IPS-NIHi11 (cell line): ENCODE measurements at places on chromosomes 1 and 21.
A peak's percentile ranks its signal among the peaks of the same experiment; 100 is the strongest.

- DNase-seq, result no peak
These were observed 27.9 kb downstream of the MRPL37 start for GRCh38 chr1:54227891-54228310.

DNA sequence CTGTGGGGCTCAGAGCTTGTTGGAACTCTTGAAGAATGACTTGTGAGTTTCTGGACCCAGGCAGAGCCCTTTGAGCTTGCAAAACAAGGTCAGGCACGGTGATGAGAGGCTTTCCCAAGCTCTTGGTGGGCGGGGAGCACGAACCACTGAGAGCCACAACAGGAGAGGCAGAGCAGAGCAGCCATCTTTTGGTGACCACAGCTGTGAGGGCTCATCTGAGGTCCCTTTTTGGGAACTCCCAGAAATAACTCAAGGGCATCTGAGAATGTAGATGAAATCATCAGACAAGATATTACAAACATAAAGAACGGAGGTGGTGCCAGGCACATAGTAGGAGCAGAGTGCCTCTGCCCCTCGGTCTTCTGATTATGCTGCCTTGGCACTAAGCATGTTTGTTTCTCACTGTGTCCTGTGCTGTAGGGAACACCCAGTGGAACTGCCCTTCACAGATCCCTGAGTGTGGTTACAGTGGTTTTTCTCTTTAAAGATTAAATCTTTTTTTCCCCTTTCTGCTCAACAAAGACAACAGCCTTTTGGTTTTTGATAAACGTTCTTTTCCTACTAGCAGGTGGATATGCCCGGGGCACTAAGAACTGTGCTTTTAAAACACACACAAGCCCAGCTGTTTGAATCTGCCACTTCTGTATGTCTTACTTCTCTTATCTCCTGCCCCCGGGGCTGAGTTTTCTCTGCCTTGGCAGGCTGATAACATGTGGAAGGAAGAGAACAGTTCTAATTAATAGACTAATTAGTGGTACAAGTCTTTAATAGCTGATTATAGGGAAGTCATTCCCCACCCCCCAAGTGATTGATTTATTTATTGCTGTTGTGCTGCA is 37.7 kb downstream of the CD34 start:
- DNase-seq, result no peak

DNA sequence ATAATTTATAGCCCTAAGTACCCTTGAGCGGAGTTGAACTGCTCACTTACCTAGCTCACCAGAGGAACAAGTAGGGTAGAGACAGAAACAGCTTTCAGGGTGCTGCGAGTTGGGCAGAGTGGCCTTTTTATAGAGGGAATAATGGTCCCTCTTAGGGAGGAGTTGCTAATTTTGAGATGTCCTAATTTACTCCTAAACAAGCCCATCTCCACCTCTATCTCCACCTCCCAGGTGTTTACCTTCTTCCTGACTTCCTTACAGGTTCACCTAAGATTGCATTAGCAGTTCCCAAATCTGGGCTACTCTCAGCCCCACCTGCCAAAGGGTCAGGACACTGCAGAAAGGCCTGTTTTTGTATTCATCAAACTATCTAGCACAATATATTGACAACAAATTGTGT is at the start of gene HRNR:
TSS of gene HRNR (minus strand) at position 101 of the 400 bp plus-strand sequence. CDS start 940 bp downstream, outside the sequence.
- no peak for DNase-seq

DNA sequence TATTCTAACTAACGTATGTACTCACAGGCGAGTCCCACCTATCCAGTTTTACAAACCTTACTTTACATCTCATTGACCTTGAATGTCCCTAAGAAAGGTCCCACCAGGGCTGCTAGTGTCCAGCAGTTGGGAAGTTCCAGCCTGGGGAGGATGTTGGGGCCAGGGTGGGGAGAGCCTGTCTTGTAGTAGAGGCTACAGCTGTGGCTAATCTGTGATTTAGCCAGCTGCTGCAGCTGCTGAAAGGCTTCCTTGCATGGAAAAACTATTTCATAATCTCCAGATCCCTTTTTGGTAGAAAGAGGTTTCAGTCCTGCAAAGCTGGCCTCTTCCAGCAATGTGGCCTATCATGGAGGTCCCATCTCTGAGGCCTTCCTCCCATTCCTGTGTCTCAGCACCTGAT is 23.1 kb downstream of the TNN start:
- DNase-seq, result no peak

GRCh38 chr21:17536381-17536780 is 23.5 kb downstream of the CXADR start:
- DNase-seq, result no peak

DNA sequence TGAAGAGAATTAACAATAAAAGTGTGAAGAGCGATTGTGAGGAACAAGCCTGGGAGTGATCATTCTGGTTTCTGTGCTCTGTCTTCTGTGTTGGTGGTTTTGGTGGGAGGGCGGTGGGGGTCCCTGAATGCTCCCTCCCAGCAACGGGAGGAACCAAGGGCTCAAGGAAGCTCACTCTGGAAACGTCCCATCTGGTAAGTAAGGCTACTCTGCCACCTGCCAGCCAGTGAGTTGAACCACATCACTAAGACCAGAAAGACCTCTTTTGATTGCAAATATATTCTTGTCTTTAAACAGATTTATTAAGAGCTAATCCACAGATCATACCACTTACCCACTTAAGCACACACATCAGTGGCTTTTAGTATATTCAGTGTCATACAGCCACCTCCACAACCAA is 125.0 kb downstream of the PRDM2 start:
- DNase-seq, result no peak

GRCh38 chr1:20705203-20705755 is 12.5 kb downstream of the KIF17 start:
- no peak for DNase-seq

DNA sequence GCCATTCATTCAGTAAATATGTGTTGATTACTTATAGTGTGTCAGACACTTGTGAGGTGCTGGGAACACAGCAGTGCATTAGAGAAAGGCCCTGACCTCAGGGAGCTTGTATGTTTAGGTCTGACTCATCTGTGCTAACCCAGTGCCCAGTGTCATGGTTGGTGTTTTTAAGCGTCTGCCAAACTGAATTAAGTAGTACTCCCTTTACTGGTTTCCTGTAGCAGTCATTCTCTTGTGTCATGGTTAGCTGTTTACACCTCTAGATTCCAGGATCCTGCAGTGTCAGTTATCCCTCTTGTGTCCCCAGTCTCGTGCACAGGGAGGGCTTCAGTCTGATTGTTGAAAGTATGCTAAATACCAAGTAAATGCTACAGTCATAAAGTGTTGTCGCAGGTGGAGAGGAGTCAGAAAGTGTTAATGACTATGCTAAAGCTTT is 14.2 kb downstream of the UCK2 start:
- no peak for DNase-seq

DNA sequence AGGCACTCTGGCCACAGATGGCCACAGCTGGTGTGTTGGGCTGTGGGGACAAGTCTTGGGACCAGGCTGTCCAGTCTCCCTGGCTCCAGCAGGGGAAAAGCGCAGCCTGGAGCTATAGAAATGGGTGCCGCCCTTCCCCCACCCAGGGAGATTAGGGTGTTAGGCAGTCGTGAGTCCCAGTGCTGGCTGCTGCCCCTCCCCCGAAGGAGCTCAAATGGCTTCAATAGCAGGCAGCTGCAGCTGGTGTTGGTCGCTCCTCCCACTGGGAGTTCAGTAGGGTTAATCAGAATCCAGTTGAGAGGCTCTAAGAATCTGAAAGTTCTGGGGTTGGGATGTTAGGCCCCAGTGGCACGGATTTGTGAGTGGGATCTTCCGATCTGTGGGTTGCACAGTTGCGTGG is 595.6 kb upstream of the PKN2 start:
- peak; percentile 14 for DNase-seq

DNA sequence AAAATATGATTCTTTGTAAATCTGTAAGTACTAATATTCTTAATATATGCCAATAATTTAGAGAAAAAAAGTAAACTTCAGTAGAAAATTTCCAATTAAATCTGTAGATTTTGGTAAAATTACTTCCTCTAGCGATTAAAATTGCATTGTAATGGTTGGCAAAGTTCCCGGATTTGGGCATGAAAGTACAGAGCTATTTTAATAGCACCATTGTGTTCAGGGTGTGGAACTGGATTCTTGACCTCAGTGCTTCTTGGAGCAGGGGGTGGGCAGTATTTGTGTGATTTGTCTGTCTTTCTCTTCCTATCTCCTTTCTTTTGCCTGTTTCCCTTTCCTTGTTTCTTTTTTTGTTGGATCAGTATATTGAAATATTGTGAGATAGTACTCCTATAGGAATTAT is 72.1 kb downstream of the DNM3 start:
- peak; percentile 26 for DNase-seq

DNA sequence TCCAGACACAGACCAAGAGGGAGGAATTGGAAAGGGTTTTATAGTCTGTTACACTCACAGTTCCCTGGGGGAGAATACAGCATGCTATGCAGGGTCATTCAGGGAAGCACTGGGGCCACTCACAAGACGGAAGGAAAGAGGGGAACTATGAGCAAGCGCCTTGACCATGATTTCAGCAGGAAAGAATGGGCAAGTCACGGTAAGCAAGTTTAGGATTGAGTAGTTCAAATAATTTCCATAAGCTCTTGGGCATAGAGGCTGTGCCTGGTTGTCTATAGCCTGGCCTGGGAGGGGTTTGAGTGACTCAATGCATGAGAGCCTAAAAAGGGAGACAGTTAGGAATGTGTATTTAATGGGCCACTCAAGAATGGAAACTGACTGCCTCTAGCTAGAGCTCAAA is 176.7 kb downstream of the TTLL7 start:
- no peak for DNase-seq

- no peak for DNase-seq
These were observed 464.6 kb upstream of the PKN2 start for GRCh38 chr1:88219521-88219920.

DNA sequence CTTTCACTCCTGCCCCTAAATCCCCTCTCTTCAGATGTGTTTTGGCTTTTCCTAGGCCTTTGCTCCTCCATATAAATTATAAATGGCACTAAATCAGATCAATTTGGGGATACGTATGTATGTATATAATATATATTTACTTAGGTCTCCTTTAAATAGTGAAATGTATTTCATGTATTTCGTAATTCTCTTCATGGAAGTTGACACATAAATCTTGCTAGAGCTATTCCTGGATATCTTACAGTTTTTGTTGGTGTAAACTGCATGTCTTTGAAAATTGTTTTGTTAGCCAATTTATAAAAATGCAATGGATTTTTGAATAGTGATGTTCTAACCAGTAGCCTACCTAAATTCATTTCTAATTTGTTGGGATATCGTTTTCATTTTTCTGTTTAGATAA is 9.0 kb downstream of the RPF1 start:
- DNase-seq, result no peak

DNA sequence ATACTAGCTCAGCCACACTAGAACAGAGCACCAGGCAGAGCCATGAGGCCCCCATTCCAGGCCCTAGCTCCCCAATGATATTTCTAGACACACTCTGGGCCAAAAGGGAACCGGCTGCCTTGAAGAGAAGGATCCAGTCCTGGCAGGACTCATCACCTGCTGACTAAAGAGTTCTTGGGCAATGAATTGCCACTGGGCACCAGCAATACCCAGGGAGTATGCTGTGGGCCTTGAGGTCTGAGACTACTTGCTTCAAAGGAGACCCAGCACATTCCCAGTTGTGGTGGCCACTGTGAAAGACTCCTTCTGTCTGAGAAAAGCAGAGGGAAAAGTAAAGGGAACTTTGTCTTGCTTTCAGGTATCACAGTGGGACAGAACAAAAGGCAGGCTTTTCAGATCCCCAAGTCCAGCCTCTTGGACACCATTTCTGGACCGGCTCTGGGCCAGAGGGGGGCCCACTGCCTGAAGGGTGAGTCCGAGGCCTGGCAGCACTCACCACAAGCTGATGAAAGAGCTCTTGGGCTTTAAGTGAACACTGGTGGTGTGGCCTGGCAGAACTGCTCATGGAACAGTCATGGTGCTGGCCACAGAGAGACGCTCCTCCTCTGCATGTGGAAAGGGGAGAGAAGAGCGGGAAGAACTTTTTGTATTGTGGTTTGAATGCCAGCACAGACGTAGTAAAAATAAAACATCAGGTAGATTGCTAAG is 72.5 kb downstream of the CDC42BPA start:
- no peak for DNase-seq

- no peak for DNase-seq
These were observed 170.4 kb upstream of the NR5A2 start for GRCh38 chr1:199857108-199857507.

GRCh38 chr21:45470773-45471524 is 66.0 kb downstream of the COL18A1 start:
- DNase-seq, result no peak

- DNase-seq, result no peak
These were observed 87.0 kb downstream of the CEP350 start for GRCh38 chr1:180041582-180041981.

- DNase-seq, result no peak
These were observed 125.5 kb downstream of the ADAMTS1 start for GRCh38 chr21:26719750-26720149.
